A673 (cell line): ENCODE measurements at places on chromosomes 12 and 14. TPM values are rescaled to one million over a fixed set of nuclear protein-coding genes. Genes with fewer than 3 reads are reported as not detected.

- no peak for DNase-seq
These were observed 83.2 kb upstream of the PWP1 start for GRCh38 chr12:107602446-107602845.

GRCh38 chr14:64965356-64966000 lies 6.7 kb downstream of the RAB15 start:
- no peak for DNase-seq

The PYGL gene
- 14.2 and 18.6 TPM in 2 replicates for total RNA-seq

The EFCAB11 gene
- 8.4 and 8.8 TPM in 2 replicates for total RNA-seq

The AP4S1 gene
- 8.3 and 8.6 TPM in 2 replicates for total RNA-seq

DNA sequence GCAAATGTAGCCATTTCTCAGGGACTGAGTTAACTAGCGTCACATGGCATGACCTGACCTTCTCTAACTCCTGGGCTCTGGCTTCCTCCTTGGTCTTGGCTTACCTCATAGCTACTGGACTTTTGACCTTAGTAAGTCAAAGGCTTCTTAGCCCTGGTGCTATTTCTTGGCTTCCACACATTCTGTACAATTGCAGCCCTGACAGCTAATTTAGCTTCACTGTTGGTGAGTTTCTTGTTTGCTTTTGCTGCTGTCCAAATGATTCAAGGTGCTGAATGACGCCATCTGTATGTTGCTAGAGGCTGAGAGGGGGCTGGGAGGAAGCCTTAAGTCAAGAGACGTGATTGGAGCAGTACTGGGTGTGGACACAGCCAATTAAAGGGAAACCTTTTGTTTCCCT lies 202.7 kb downstream of the PRKD1 start:
- DNase-seq, result no peak

DNA sequence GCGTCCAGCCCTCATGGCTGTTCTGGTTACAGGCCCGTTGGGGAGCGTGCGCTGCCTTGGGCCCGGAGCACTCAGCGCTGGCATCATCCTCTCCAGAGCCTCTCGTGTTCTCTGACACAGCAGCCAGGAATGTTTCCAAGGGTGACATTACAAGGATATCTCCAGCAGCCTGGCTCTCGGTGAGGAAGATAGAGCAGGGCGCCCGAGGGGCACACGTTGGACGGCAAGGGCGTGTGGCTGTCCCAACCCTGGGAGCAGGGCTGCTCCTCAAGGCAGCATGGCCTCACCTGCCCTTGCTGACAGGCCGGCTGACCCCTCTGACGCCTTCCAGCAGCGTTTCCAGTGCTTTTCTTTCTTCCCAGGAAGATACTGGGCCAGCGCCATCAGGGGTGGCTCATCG lies 14.4 kb downstream of the LRCOL1 start:
- no peak for DNase-seq

- no peak for DNase-seq
These were observed 14.4 kb downstream of the ISCU start for GRCh38 chr12:108576660-108577234.

DNA sequence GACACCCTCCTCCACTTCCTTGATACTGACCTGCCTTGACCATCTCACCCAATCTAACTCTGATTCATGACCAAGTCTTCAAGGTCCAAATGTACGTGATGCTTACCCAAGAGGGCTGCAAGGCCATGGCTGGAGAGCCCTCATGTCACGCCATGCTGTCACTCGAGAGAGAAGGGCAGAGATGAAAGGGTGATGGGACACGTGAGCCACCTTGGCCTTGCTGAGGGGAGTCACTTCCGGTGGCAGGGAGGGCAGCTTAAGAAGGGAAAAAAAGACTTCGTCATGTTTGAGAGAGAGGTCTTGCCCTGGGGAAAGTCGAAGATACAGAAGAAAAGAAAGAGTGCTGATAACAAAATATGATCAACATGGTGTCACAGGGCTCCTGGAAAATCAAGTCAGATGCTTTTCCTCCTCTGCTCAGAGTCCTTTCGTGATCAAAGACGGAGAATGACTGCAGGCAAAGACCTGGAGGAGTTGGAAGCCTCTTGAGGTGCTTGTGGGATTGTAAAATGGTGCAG lies 3.3 kb upstream of the SCARB1 start:
- DNase-seq, result no peak

GRCh38 chr12:103799857-103800771 lies 40.9 kb downstream of the NT5DC3 start:
- peak; percentile 92 for DNase-seq
